ENCODE measurements at places on chromosomes 6 and 20.

- peak; percentile 55 for DNase-seq
Measured at GRCh38 chr6:32081168-32081990, 27.8 kb downstream of the TNXB start.

- no peak for DNase-seq
Measured at GRCh38 chr20:63735859-63736718, at the start of gene LIME1. Gene LIME1 (plus strand): TSS chr20:63736664. CDS start chr20:63737550, 886 bp downstream.

GRCh38 chr6:139643986-139644385 lies 269.5 kb upstream of the CITED2 start:
- no peak for DNase-seq

DNA sequence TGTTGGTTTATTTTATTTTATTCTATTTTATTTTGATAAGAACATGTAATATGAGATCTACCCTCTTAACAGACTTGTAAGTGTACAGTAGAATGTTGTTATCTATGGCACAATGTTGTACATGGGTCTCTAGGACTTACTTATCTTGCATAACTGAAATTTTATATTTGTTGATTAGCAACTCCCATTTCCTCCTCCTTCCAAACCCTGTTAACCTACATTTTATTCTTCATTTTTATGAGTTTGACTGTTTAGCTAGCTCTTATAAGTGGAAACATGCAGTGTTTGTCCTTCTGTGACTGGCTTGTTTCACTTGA lies 37.9 kb upstream of the BCAS1 start:
- DNase-seq, result no peak

- DNase-seq, result no peak
Measured at GRCh38 chr6:109879521-109879920, 98.6 kb upstream of the GPR6 start.

DNA sequence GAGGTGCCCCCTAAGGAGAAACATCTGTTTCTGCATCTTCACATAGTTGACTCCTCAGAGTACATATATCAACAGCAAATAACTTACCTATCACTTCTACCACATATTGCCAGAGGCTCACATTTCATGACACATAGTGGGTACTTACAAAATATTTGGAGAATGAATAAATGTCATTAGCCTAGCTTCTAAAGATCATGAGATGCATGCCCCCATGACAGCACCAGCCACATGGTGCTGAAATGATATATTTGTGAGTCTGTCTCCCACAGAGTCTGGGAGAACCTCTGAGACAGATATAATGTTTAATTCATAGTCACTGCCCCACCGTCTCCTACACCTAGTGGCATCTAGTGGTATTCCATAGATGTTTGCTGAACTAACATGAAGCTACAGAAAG lies 555.6 kb downstream of the KIF16B start:
- no peak for DNase-seq

DNA sequence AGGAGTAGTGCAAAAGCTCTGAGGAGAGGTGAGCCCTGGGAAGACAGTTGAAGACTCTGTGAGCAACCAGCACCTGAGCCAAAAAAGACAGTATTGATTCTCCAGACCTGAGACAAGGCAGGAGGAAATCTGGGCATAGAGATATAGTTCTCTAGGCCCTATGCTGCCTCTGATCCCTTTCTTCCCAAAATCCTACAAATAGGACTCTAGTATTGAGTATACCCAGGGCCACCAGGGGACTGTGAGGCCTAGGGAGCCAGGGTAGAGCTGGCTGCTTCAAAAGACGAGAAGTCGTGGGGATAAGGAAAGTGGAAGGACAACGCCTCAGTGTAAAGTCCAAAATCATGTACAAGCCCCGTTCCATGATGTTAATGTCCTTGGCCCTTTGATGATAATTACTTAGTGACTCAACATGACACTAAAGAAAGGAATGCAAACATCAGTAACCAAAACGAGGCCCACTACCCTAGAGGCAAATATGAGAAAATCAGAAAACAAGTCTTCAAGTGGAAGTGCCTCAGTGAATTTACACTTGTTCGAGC lies 197.3 kb upstream of the PROKR2 start:
- DNase-seq, result no peak

- DNase-seq, result no peak
Measured at GRCh38 chr6:99521633-99522151, 6.5 kb upstream of the USP45 start.

- no peak for DNase-seq
Measured at GRCh38 chr20:38165966-38166702, 1.1 kb upstream of the TGM2 start.

DNA sequence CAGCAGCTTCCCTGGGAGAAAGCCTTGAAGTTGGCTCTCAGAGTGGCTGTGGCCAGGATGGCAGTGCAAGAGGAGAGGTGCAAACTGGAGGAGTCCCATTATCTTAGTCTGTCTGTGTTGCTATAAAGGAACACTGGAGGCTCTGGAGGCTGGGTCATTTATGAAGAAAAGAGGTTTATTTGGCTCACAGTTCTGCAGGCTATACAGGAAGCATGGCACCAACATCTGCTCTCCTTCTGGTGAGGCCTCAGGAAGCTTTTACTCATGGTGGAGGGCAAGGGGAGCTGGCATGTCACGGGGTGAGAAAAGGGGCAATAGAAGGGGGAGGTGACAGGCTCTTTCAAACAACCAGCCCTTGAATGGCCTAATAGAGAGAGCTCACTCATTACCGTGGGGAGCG lies 47.1 kb downstream of the PSMG4 start:
- DNase-seq, result no peak

DNA sequence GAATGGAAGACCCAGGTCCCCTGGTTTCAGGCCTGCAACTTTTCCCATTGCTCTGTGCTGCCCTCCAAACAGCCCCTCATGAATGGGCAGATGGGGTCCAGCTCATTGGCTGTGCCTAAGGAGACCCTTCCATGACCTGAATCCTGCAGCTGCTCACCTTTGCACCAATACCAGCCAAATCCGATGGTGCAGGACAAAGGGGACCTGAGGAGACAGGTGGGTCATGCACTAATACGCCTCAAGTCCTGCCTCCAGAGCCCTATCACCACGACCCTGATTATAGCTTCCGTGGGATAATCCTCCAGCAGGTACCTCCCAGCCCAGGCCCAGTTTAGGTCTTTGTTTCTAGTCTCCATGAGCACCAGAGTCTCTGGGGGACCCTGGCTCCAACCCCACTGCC lies 16.8 kb downstream of the TREM1 start:
- no peak for DNase-seq

DNA sequence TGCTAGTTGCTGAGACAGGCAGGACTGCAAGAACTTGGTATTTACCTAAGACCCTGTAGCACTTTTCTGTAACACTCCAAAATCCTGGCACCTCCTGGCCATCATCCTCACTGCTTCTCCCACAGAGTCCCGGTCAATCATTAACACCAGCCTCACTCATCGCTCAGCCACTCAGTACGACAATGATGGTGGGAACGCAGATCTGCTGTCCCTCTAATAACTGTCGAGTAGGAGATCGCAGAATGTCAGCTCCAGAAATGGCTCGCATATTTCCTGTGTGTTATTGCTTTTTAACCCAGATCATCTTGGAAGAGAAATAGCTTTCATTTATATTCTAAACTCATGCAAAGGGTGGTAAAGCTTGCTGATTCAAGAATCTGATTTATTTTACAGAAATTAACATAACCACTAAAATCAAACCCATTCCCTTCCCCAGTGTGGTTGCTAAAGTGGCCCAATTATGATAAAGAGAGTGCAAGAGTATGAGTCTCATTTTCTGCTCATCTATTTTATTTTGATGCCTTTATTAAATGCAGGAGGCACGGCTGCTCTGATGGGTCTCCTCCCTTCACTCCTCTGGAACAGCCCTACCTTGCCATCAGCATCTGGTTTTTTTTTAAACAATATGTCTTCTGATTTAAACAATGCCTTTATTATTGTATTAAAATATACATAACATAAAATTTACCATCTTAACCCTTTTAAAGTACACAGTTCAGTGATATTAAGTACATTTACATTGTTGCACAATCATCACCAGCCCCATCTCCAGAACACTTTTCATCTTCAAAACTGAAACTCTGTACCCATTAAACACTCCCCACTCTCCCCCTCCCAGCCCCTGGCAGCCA lies 28.3 kb upstream of the GGTLC1 start:
- no peak for DNase-seq

DNA sequence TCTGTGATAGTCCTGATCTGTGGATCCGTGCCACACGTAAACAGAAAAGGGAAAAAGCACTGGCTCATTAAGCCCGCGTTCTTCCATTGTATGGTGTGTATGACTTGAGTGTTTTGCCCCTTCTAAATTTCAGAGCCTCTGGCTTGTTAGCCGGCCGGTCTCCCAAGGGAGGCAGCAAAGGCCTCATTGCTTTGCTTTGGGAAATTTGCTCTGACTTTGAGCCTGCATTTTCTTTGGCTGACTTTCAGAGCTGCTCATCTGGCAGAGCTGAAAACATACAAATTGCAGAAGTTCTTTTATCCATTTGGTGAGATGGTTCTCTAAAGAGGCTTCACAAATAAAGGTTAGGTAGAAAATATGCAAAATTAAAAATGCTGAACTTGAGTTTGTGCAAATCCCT lies 123.0 kb downstream of the UTRN start:
- DNase-seq, result no peak

DNA sequence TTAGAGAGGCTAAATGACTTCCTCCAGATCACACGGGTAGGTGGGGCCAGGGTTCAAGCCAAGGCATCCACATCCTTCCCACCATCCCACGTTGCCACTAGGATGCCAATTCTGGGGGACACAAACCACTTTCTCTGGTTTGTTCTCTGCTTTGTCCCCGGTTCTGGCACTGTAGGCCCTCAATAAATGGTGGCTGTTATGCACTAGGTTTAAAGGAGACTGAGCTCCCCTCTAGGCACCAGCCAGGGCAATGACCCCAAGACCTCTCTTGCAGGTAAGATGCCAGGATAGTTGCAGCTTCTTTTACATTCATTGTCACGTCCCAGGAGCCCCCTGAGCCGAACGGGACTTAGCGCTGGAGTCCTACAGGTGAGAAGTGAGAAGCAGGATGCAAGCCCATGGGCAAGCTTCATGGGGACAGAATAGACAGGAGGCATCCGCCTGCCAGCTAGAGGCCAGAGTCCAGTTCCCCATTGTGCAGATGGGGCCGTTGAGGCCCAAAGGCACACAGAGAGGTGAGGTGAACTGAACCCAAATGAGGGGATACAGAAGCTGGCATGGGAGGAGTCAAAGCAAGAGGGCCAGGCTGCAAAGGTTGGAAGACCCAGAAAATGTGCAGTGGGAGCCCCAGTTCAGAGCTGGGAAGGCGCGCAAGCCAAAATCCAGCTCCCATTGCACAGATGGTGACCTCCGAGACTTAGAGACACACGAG lies 677 bp downstream of the PXMP4 start:
- no peak for DNase-seq

GRCh38 chr6:11974089-11974488 lies 38.0 kb upstream of the HIVEP1 start:
- DNase-seq, result no peak

DNA sequence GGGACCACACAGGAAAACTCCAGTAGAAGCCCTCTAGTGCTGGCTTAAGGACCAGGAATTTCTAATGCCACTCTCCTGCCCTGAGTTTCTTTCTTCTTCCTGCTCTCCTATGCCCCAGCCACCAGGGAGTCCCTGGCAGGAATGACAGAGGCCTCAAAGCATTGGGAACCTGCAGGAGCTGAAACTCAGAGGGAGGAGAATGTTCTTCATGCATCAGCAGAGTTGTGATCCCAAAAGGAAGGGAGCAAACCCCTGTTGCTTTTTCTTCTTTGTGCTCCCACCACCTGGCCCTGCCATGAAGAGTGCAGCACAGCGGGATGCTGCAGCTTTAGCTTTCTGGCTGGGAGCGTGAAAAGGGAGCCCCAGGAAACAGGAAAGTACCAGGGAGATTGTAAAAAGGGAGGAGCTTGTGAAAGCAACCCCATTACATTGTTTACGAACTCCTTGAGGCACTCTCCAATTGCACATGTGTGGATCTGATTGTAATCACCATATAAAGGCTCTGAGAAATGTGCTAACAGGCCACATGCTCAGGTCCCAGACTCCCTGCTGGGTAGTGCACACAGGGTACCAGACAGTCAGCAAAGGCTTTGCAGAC lies 34.7 kb upstream of the FKBP1A start:
- no peak for DNase-seq

GRCh38 chr20:44362466-44362940 lies 7.0 kb downstream of the HNF4A start:
- DNase-seq, result no peak

DNA sequence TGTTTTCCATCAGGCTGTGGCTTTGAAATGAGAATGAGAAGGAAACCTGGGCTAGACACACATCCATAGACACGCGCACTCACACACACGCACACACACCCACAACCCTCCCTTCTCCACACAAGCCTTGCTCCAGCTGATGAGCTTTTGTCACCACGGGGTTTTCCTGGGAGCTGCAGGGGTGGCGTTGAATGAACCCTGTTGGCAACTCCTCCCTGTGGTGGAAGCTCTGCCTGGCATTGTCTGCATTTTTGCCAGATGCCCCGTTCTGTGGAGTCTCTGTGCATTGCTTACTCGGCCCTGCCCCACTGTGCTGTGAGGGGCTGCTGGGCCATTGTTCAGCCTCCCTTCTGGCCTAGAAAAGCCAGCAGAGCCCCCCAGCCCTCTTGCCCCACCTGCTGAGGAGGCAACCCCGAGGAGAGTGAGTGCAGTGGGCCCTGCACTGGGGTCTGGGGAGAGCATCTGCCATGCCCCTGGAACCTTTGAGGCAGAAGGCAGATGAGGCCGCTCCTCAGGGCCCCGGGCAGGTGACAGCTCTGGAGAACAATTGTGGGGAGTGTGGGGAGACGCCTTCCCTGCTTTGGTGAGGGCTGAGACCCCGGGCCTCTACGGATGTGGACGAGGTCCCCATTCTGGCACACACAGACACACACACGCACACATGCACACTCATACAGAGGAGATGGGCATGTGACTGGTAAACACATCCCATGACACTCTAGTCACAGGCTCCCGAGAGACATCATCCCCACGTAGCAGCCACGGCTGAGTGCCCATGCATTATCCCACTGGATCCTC lies 9.9 kb downstream of the ADIG start:
- no peak for DNase-seq

- no peak for DNase-seq
Measured at GRCh38 chr6:96611342-96611991, 48.5 kb downstream of the FHL5 start.

GRCh38 chr6:112951829-112952228 lies 604.7 kb downstream of the RFPL4B start:
- DNase-seq, result no peak

DNA sequence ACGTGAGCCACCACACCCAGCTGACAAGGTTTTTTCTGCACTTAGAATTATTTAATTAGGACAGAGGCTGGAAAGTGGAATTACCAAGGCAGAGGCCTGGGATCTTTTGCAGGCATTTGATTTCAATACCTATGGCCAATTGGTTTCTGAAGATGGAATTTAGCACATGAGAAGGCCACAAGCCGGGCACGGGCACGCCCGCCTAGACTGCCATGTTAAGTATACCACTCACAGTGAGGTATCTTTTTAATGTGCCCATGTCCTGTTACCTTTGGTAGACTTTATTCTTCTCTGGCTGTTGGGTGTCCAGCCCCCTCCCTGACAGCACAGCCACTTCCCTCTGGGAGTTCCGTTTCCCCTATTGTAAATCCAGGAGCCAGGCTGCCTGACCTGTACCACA lies 18.0 kb upstream of the TAF8 start:
- no peak for DNase-seq
